Fibroblast of skin of abdomen (primary cell): ENCODE measurements at places on chromosomes 3 and 15.

GRCh38 chr3:27533718-27534573 lies 49.8 kb upstream of the SLC4A7 start:
- DNase-seq, result peak; percentile 99

- DNase-seq, result peak; percentile 51
Observed at GRCh38 chr15:95291898-95292472, 1038.5 kb upstream of the NR2F2 start.

DNA sequence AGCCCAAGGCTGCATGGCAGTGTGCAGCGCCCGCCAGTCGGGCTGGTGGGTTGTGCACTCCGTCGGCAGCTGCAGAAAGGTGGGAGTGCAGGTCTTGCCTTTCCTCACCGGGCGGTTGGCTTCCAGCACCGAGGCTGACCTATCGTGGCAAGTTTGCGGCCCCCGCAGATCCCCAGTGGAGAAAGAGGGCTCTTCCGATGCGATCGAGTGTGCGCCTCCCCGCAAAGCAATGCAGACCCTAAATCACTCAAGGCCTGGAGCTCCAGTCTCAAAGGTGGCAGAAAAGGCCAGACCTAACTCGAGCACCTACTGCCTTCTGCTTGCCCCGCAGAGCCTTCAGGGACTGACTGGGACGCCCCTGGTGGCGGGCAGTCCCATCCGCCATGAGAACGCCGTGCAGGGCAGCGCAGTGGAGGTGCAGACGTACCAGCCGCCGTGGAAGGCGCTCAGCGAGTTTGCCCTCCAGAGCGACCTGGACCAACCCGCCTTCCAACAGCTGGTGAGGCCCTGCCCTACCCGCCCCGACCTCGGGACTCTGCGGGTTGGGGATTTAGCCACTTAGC lies 4.3 kb downstream of the ISL2 start:
- no peak for DNase-seq

DNA sequence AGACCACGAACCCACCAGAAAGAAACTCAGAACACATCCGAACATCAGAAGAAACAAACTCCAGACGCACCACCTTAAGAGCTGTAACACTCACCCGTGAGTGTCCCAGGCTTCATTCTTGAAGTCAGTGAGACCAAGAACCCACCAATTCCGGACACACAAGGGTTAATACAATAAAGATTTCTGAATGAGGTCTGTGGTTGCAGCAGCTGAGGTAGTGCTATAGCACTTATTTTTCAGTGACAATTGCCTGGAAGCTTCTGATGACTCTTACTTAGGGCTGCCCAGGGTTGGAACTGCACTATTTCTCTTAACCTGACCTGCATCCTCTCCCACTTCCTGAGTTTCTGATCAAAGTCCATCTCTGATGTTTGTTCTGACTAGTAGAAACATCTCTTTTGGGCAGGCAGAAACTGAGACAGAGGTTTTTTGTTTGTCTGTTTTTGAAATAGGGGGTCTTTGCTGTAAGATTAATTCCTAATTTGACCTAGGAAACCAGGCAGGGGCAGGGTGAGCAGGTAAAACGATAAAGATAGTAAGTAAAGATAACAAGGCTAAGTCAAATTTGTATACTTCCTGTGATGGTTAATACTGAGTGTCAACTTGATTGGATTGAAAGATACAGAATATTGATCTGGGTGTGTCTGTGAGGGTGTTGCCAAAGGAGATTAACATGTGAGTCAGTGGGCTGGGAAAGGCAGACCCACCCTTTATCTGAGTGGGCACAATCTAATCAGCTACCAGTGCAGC lies 169.1 kb downstream of the GAP43 start:
- peak; percentile 60 for DNase-seq

- peak; percentile 91 for DNase-seq
Observed at GRCh38 chr3:157533298-157534070, 30.3 kb upstream of the VEPH1 start.

- DNase-seq, result no peak
Observed at GRCh38 chr3:30643763-30644462, 37.5 kb downstream of the TGFBR2 start.

DNA sequence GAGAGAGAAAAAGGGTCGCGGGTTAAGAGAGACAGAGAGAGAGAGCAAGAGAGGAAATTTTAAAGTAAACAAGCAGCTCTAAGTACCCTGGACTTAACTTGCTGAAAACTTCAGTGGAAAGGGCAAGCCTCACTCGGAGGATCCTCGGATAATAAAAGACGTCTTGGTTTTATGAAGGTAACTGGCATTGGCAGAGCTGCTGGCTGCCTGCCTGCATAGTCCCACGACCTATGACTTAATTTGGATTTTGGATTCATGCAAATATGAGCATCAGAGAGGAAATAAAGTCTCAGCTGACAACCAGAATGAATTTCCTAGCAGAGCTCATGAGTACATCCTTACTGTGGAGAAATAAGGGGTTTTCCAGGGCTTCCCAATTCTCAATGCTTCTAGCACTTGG lies 95.1 kb upstream of the PDZRN3 start:
- peak; percentile 47 for DNase-seq

DNA sequence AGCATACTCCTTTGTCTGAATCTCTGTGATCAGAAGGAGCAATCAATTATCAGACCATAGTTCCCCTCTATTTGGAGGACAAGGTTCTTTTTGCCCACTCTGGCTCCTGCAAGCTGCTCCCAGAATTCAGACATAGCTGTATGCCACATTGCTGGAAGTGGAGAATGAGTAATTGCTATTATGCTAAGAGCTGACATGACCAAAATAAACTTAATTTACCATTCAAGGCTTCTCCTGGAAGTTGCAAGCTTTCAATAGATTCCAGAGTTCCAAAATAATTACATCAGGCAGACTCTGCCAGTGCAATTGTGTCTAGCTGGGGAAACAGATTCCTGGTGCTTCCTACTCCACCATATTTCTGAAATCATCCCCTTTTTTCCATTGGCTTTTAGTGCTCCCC lies 7.6 kb upstream of the DRD3 start:
- no peak for DNase-seq

GRCh38 chr3:182241766-182242488 lies 530.2 kb downstream of the SOX2 start:
- peak; percentile 43 for DNase-seq

- DNase-seq, result peak; percentile 95
Observed at GRCh38 chr15:95295896-95296625, 1034.4 kb upstream of the NR2F2 start.

DNA sequence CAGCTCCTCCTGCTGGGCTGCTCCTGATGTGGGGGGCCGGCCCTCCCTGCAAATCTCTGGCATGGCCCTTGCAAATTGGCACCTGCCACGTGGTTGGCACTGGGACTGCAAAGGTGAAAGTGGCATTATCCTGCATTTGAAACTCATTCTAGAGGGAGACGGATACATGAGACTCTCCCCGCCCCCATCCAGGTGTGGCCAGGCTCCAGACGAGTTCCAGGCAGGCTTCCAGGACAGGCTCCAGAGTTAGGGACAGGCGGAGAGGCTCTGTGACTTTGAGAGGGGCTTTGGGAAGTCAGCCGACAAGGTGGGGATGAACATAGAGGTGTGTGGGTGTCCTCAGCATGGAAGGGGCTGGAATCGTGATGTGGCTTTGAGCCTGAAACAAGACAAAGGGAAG lies 178.5 kb downstream of the APBA2 start:
- no peak for DNase-seq
